HT1080 (cell line): ENCODE measurements at places on chromosomes 7 and 10. TPM values are rescaled to one million over a fixed set of nuclear protein-coding genes. Genes with fewer than 3 reads are reported as not detected.

DNA sequence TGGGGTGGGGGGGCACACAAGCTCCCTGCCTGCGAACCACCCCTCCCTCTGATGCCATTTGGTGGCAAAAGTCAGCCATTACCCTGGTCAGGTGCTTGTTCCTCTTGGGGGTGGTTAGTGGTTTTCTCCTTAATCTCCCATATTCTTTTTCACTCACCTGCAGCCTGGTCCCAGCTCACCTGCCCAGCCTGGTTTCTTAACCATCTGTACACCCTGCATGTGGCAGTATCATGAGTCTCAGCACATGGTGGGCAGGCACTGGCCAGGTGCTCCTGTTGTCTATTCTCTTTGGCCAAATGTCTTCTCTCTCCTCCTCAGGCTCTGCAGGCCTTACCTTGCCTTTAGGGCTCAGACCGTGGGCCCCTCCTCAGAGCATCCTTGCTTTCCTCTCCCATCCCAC is 30.5 kb downstream of the OGDH start:
- no peak for DNase-seq

GRCh38 chr7:5065107-5065407 is 19.4 kb downstream of the RBAK start:
- no peak for DNase-seq

DNA sequence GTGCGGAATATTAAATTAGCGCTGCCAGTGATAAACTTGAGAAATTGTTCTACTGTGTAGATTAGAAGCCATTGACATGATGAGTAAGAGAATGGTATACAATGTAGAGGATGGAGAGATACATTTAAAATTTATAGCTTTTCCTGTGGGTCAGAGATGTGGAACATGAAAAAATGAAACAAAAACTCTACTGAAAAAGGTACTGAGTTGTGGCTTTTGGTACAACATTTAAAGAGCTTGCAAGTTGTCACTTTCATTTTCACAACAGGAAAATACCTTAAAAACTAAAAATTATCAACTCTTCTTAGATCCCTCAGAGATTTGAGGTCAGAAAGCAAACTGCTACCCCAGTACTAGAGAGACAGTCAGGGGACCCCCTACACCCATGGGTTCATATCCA is 348.8 kb upstream of the CDC14C start:
- no peak for DNase-seq

DNA sequence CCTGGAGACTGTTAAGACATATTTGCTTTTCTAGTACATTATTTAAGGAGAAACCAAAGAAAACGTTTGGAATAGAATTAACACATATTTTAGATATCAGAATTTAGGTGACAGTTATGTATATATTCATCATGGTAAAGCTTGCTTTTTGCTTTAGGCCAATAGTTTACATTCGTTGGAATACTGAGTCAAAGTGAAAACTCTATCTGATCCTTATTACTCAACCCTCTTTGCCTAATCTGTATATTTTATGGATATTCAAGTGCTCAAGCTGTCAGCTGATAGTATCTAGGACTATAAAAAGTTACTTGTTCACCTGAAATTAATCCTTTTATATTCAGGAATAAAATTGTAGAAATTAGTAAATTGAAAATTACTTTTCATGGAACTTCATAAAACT is 61.1 kb downstream of the VPS50 start:
- DNase-seq: no peak

GRCh38 chr10:112262546-112262945 is 20.7 kb upstream of the TECTB start:
- no peak for DNase-seq

- no peak for DNase-seq
Measured at GRCh38 chr7:1236132-1236661, 3.5 kb downstream of the UNCX start.

DNA sequence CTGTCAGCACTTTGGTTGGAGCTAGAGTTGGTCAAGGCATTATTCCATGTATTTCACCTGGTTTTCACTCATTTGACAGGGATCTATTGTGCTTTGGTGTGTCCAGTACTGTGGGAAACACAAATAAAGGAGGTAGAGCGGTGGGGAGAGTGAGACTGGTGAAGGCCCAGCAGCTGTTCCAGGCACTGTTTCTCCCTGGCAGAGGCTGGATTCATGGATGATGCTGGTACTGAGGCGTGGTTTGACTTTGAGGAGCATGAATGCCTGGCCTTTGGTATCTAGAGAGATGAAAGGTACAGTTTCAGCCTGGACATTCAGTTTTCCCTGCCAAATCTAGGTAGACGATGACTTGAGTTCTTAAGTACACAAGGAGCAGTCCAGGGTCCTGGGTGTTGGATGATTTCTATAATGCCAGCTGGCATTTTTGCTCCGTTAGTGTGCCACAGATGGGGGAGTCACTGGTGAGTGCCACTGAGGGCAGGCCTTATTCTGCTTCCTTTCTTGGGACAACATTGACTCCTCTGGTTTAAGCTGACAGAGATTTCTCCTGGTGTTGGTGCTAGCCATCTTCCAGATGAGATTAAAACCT is 162.2 kb upstream of the BMPER start:
- no peak for DNase-seq

DNA sequence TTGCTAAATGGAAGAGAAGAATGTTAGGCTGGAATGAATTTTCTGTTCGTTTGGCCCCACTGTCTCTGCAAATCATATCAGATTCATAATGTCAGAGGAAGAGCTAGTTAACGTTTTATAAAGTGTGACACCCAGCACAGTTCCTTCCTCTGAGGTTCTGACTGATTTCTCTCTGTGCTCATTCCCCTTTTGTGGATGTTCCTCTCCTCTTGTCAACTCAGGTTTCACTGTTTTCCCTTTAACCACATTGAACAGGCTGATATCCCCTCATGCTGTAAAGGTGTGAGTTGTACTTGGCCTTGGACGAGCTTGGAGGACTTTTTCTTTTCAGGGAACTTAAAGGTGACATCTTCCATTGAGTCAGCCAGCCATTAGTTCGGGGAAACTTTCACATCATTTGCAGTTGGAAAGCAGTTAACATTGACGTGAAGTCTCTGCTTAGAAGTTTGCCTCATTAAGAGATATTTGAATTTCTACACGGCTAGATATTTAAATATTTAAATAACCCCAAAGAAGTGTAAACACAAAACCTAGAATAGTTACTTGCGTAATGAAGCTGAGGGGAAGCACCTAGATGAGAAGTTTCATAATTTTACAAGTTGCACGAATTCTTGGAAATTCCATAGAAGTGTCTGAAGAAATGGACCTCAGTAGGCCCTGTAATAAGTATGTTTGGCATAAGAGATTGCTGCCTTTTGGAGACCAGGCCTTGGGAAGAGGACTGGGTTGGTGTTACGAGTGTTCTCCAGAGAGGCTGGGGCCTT is 101.5 kb upstream of the EGR2 start:
- no peak for DNase-seq

DNA sequence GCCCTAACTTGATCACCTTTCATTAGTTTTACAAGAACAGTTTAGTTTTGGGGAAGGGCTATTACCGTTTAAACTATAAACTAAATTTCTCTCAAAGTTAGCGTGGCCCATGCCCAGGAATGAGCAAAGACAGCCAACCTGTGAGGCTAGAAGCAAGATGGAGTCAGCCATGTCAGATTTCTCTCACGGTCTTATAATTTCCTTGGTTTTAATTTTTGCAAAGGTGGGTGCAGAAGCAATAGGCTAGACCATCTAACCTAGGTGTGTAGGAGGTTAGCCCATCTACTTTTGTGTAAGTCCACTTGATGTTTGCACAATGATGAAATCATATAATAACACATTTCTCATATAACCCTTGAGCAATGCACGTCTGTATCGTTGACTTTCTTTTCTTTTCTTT is 8.9 kb downstream of the CCL24 start:
- no peak for DNase-seq

DNA sequence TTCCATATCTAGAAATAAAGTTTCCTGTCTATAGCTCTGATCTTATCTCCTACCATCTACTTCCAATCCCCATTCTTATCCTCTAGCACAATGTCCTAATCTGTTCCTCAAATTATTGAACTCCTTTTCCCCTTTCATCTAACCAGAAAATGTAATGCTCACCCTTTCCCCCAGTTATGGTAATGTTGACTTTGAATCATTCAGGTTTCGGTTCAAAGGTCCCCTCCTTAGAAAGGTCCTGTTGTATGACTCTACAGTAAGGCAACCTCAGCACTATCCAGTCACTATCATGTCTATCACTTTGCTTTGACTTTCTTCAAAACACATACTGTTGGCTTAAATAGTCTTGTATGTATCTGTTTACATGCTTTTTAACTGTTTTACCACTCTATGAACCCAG is 264.2 kb upstream of the PCDH15 start:
- no peak for DNase-seq

GIMAP6 gene
- total RNA-seq: 1.4 and 1.6 TPM in 2 replicates

OR2A1 gene
- total RNA-seq: not detected in 2 replicates

RBP4 gene
- 0.48 and 0.80 TPM in 2 replicates for total RNA-seq

MKX gene
- total RNA-seq: 0.10 TPM in 1 of 2 replicates, not detected in the other
